ENCODE measurements at places on chromosomes 16 and 17. TPM values are rescaled to one million over a fixed set of nuclear protein-coding genes. Genes with fewer than 3 reads are reported as not detected.
A peak's percentile ranks its signal among the peaks of the same experiment; 100 is the strongest.

DNA sequence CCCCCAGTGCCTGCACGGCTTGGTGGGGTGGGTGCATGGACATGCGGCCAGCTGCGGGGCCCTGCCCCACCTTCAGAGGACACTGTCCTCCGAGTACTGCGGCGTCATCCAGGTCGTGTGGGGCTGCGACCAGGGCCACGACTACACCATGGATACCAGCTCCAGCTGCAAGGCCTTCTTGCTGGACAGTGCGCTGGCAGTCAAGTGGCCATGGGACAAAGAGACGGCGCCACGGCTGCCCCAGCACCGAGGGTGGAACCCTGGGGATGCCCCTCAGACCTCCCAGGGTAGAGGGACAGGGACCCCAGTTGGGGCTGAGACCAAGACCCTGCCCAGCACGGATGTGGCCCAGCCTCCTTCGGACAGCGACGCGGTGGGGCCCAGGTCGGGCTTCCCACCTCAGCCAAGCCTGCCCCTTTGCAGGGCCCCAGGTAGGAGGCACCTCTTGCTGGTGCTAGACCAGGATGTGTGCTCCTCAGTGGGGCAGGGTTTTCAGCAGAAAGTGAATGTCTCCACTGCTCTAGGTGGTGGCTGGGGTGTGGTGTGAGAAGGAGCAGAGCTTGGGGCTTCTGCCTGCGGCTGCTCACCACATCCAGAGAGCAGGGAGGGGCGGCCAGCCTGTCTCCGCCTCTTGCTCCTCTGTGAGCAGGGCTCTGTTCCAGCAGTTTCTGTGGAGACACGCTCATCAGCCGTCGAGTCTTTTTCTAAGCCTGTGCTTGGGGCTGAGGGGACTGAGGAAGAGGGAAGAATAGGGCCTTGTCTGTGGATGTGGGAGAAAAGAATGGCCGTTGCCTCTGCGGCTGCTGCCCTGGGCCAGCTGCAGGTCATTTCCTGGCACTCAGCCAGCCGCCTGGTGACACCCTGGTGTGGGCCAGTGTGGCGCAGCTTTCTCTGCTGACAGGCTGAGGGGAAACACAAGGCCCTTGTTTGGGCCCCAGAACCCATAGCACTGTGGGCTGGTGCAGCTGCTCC is 2.2 kb downstream of the ZNF276 start:
- no peaks in the 10 kb centered on the region for H3K27me3 ChIP-seq
- no peak for DNase-seq
- no peaks in the 10 kb centered on the region for H3K36me3 ChIP-seq
- H3K4me3 ChIP-seq, result peak overlapping the region; percentile 61
- H3K27ac ChIP-seq, result no peak overlapping the region

SHBG gene
- total RNA-seq, result 1.2 TPM

GRCh38 chr17:74368341-74369081 is 1.2 kb downstream of the GPR142 start:
- no peak for DNase-seq
- H3K27me3 ChIP-seq, result no peaks in the 10 kb centered on the region
- H3K27ac ChIP-seq, result no peak overlapping the region

DNA sequence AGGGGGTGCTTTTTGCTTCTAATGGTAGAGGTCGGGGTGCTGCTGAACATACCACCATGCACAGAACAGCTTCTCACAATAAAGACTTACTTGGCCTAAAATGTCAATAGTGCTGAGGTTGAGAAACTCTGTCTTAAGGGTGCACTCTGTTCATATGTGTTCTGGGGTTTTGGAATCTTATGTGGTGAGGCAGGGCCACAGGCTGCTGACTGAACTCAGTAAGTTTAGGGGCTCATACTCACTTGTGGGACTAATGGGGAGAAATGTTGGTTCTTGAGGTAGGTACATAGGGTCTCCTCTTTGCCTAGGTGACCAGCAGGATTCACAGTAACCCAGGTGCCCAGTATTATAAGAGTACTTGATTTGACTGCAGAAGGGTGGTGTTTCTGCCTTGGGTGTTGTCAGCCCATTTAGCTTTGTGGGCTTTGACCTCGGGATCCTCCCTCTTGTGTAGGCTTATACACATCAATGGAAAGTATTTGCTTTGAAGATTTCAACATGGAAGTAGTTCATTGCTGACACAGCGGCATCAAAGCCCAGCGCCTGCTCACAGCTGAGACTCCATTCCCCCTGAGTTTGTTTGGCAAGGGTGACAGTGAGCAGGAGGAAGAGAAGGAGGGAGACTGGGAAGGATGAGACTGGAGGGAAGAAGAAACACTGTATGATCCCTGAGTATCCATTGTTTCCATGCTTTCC is 17.2 kb downstream of the SLC7A6 start:
- H3K36me3 ChIP-seq, result no peaks in the 10 kb centered on the region
- H3K4me3 ChIP-seq, result no peak overlapping the region
- no peaks in the 10 kb centered on the region for H3K27me3 ChIP-seq
- H3K27ac ChIP-seq, result no peak overlapping the region

- no peak overlapping the region for H3K27ac ChIP-seq
- H3K4me1 ChIP-seq, result peaks cover 2% of the 10 kb centered on the region
- no peak overlapping the region for H3K4me3 ChIP-seq
These were observed 59.8 kb upstream of the RPH3AL start for GRCh38 chr17:412211-413015.

DNA sequence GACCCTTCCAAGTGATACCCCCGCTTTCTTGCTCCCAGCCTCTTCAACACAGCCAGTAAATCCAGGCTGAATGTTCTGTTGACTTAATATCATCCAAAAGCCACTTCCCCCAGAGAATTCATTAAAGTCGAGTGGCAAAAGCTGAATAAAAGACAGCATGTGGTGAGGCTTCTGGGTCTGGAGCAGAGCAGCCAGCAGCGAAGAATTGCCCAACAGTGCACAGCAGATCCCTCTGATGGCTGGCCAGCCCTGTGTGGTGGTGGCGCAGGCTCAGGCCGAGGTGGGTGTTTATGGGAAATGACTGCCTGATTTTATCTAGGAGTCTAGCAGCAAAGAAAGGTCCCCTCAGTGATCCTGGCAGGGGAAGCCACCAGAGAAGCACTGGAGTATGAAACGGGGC is 30.3 kb upstream of the RCVRN start:
- no peak overlapping the region for H3K4me3 ChIP-seq
- H3K4me1 ChIP-seq, result no peaks in the 10 kb centered on the region
- H3K36me3 ChIP-seq, result no peaks in the 10 kb centered on the region
- DNase-seq, result no peak

KRTAP16-1 gene
- not detected for total RNA-seq

KRTAP4-3 gene
- total RNA-seq, result not detected

RGS11 gene
- 10.2 TPM for total RNA-seq

DNA sequence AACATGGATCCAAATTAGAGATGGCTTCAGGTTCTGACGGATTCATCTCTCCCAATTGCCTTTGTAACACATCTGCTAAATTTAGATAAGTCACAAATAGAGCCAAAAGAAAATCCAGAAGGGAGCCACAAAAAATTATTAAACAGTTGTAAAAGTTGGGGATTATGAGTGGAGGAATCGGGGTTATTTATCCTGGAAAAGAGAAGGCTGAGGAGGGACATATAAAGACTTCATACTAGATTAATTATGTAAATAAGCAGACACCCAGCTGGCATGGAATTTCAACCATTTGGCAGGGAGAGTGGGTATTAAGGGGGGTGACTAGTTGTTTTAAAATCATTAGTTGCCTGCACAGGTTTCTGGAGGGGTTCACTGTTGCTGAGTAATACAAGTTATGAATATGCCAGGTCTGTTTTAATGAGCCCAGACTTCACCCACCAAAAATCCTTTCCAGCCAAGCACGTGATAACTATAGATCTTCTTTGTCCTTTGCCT is 89.6 kb downstream of the CDH13 start:
- H3K4me3 ChIP-seq, result no peak overlapping the region
- no peak for DNase-seq
- peaks cover 13% of the 10 kb centered on the region for H3K27me3 ChIP-seq
- H3K4me1 ChIP-seq, result no peaks in the 10 kb centered on the region

DNA sequence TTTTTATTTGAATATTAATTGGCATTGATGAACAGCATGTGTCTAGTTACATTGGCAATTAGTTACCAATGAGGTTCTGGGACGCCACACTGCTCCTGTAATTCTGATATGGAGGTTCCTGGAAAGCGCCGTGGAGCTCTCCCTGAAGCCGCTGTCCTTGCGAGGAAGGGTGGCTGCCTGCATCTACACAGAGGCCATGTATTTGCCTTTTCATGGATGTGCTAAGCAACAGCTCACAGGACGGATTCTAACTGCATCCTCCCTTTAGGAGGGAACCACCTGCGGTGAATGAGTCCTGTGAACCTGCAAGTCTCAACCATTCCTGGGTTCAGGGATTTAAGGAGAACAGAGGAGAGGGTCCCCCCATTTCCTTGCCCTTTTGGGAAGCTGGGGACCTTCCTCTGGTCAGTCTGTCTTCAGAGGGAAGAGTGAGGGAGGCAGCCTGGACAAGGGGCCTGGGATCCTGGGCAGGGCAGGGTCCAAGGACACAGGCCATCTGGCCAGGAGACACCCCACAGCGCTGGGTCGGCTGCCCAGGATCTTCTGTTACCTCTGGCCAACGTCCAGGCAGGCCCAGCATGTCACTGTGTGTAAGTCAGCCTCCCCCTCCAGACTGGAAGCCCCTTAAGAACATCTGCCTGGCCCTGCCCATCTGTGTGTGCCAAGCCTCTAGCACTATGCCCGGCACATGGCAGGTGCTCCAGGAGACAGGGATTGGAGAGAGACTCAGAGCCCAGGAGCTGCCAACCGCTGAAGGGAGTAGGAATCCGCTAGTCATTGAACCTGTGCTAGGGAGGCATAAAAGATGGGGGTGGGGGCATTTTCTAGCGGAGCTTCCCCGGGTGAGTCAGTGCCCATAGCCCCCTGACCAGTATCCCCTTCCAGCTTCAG is 314.1 kb upstream of the TNRC6C start:
- no peaks in the 10 kb centered on the region for H3K36me3 ChIP-seq
- no peak overlapping the region for H3K27ac ChIP-seq
- peaks cover 13% of the 10 kb centered on the region for H3K27me3 ChIP-seq
- no peak for DNase-seq

GRCh38 chr17:42850954-42851353 is at the start of gene AOC3:
TSS of gene AOC3 (plus strand) at chr17:42851199. CDS start at chr17:42851344, 145 bp downstream.
- no peak within 1 kb of the TSS for H3K27ac ChIP-seq
- no peaks in the 10 kb centered on the region for H3K27me3 ChIP-seq
- H3K36me3 ChIP-seq, result no peaks in the 10 kb centered on the region
- no peaks in the 10 kb centered on the region for H3K4me1 ChIP-seq
- DNase-seq, result no peak
- H3K4me3 ChIP-seq, result no peak within 1 kb of the TSS

HCRT gene
- not detected for total RNA-seq

DNA sequence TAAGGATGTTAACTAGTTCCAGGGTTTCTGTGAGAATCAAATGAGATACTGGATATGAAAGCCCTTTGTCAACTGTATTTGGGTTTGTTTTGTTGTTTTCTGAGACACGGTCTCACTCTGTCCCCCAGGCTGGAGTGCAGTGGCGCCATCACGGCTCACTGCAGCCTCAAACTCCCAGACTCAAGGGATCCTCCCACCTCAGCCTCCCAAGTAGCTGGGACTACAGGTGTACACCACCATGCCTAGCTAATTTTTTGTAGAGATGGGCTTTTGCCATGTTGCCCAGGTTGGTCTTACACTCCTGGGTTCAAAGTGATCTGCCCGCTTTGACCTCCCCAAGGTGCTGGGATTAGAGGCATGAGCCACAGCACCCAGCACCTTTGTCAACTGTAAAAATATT is 8.9 kb downstream of the SUPT4H1 start:
- H3K4me3 ChIP-seq, result no peak overlapping the region
- no peaks in the 10 kb centered on the region for H3K4me1 ChIP-seq
- no peak overlapping the region for H3K27ac ChIP-seq
- no peak for DNase-seq
- H3K36me3 ChIP-seq, result no peaks in the 10 kb centered on the region

RNF227 gene
- 2.6 TPM for total RNA-seq

DNA sequence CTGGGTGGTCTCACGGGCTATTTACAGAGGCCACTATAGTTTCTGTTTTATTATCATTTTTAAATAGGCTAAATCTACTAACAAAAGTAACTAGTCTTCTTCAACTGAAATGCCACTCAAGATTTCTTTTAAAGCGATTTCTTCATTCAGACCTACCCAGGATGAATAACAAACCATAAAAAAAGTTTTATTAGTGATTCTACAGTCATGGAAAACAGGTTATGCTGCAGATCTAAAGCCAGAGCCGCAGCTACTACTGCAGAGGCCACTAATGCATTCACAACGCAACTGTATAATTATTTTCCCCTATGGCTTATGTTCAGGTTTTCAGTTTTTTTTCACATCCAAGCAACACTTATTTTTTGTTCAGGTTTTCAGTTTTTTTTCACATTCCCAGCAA is 136.2 kb upstream of the AXIN2 start:
- H3K27me3 ChIP-seq, result no peaks in the 10 kb centered on the region
- no peak for DNase-seq
- no peaks in the 10 kb centered on the region for H3K4me1 ChIP-seq
- H3K36me3 ChIP-seq, result no peaks in the 10 kb centered on the region

- H3K36me3 ChIP-seq, result no peaks in the 10 kb centered on the region
- no peaks in the 10 kb centered on the region for H3K27me3 ChIP-seq
- H3K4me1 ChIP-seq, result peaks cover 3% of the 10 kb centered on the region
- no peak overlapping the region for H3K4me3 ChIP-seq
- no peak overlapping the region for H3K27ac ChIP-seq
- DNase-seq, result peak; percentile 52
These were observed 42.7 kb upstream of the SMPD3 start for GRCh38 chr16:68490829-68491575.

TBC1D3H gene
- total RNA-seq, result not detected

- no peak for DNase-seq
- no peaks in the 10 kb centered on the region for H3K36me3 ChIP-seq
- no peaks in the 10 kb centered on the region for H3K4me1 ChIP-seq
- no peaks in the 10 kb centered on the region for H3K27me3 ChIP-seq
- no peak overlapping the region for H3K27ac ChIP-seq
- H3K4me3 ChIP-seq, result no peak overlapping the region
These were observed 78.9 kb downstream of the C16orf95 start for GRCh38 chr16:87238361-87238715.

- no peak overlapping the region for H3K4me3 ChIP-seq
- H3K4me1 ChIP-seq, result peaks cover 41% of the 10 kb centered on the region
- DNase-seq, result no peak
These were observed 12.1 kb downstream of the CMTM3 start for GRCh38 chr16:66616592-66616991.
